ENCODE measurements at places on chromosomes 5 and 9.

DNA sequence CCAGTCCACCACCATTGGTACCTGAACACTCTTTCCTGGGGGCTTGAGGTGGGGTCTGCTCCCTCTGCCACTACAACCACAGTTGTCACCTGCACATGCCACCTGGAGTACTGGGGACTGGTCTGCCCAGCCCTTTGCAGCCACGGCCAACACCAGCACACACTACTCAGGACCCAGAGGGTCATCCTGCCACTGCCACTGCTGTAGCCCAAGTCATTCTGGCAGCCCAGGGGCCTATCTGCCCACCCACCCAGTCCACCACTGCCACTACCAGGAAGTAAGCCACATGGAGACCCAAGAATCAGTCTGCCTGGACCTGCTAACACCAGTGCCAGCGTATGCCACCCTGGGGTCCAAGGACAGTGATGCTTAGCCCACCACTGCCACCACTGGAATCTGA is 302.4 kb upstream of the TRPC7 start:
- no peak for DNase-seq

GRCh38 chr9:92761686-92762085 is 2.9 kb downstream of the BICD2 start:
- no peak for DNase-seq

DNA sequence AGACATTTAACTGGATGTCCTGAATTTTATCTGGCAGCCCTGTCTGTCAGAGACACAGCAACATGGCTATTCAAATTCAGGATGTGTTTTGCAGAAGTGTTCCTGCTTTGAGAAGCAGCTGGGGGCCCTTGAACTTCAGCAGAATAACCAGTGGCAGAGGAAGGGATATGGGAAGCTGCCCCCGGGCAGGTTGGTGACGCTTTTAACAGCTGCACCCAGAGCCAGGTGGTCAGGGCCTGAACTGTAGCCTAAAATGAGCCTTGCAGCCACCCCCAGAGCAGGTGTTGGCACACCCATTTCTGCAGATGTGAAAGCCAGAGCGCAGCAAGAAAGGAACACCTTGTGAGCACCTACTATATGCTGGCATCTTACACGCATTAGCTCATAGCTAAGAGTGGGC is 128.7 kb upstream of the BOD1 start:
- DNase-seq, result no peak

GRCh38 chr9:125486152-125486508 is 220.9 kb downstream of the MAPKAP1 start:
- DNase-seq, result no peak
